Ureter (tissue), 1 donor: ENCODE measurements at places on chromosomes 12 and 14.

- DNase-seq = no peak
Observed at GRCh38 chr12:101909646-101910045, 32.3 kb downstream of the DRAM1 start.

GRCh38 chr14:32697704-32698103 lies 241.0 kb upstream of the NPAS3 start:
- no peak for DNase-seq

GRCh38 chr14:20468764-20469241 lies 403 bp upstream of the PNP start:
- DNase-seq = no peak

- DNase-seq = no peak
Observed at GRCh38 chr12:73892201-73892600, 645.4 kb upstream of the ATXN7L3B start.

GRCh38 chr12:122406701-122407164 lies 15.7 kb downstream of the CLIP1 start:
- DNase-seq = no peak

DNA sequence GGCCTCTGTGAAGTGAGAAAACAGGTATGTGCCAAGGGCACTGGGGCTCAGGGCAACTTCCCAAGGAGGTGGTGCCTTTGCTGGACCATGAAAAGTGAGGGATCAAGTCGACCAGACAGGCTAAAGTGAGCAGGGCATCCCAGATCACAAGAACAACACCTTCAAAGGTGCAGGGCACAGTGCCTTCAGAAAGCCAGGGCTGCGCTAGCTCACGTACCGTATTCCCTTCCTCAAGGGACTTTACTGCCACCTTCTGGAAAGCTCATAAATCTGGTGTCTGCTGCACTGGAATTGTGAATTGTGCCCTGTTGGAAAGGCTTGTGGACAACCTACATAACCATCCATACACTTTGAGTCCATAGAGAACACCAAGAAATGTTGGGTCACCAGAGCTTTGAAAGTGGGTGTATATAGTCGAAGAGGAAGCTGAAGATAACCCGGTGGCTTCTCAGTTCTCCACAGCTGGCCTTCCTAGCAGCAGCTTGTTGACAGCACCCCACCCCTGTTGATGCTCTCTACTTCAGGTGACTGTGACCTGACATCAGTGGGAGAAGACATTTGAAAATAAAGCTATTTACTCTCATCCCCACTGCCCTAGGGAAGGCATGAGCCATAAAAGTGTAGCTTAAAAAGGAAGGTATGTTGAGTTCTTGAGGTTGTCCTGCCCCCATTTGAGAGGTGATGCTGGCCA lies 24.5 kb downstream of the FIGNL2 start:
- no peak for DNase-seq

- no peak for DNase-seq
Observed at GRCh38 chr12:54191126-54191525, 2.3 kb upstream of the SMUG1 start.

DNA sequence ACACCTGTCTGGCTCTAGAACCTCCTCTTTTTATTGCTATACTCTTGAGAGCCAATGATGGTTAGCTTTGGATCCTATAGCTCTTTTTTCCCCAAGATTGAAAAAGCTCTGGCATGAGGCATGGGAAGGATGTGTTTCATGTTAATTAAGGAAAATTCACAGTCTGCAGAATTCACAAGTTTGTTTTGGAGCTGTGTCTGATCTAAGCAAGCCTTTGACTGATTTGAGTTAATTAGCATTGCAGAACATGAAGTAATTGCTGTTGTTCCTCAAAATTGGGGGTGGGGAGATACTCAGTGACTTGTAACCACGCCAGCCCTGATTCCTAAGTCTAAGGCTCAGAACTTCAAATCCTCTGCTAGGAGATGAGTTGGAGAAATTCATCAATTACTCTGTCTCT lies 205.0 kb downstream of the SUDS3 start:
- DNase-seq = no peak

DNA sequence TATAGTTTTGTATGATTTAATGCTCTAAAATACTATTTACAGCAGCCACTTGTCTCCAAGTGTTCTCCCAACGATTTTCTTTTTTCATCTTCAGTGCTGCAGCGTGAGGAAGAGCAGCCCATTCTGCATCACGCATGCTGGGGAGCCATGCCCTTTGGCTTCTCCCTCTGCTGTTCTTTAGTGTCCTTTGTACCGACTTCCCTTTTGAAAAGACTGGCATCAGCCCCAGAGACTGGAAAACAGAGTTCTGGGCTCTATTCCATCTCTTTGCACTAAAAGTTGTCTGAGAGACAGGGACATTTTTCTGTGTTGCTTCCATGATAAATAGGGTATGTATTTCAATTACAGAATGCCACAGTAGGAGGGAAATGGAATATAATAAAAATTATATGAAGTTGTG lies 105.1 kb downstream of the RERG start:
- DNase-seq = no peak

DNA sequence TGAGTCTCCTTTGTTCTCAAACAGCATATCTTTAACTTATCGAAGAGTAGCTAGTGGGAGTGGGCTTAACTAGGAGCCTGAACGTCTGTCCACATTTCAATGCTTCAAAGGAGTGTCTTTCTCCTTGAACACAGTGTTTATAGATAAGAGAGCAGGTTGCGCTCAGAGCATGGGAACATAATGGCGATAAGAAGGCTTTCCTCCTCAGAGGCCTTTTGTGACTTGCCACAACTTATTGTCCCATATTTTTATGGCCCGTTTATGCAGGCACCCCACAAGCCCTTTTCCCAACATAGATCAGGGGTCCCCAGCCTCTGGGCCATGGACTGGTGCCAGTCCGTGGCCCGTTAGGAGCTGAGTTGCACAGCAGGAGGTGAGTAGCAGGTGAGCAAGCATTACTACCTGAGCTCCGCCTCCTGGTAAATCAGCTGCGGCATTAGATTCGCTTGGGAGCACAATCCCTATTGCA lies 2.6 kb upstream of the DDX47 start:
- no peak for DNase-seq

- no peak for DNase-seq
Observed at GRCh38 chr14:99143126-99143525, 128.9 kb downstream of the BCL11B start.

DNA sequence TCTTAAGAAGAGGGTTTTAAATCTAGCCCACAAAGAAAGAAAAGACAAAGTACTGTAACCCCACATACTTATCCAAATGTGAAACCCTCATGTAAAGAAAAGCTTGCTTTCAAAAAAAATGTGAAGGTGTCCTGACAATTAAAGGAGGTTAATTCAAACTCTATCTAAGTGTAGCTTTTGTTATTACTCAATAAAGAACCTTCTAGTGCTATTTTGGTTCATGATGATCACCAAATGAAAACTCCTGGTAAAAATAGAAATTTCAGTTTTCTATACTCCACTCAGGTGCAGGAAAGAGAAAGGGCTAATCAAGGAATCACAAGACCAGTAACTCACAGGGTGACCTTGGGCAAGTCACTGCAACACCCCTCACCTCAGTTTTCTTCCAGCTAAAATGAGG lies 1.6 kb downstream of the STAB2 start:
- no peak for DNase-seq

DNA sequence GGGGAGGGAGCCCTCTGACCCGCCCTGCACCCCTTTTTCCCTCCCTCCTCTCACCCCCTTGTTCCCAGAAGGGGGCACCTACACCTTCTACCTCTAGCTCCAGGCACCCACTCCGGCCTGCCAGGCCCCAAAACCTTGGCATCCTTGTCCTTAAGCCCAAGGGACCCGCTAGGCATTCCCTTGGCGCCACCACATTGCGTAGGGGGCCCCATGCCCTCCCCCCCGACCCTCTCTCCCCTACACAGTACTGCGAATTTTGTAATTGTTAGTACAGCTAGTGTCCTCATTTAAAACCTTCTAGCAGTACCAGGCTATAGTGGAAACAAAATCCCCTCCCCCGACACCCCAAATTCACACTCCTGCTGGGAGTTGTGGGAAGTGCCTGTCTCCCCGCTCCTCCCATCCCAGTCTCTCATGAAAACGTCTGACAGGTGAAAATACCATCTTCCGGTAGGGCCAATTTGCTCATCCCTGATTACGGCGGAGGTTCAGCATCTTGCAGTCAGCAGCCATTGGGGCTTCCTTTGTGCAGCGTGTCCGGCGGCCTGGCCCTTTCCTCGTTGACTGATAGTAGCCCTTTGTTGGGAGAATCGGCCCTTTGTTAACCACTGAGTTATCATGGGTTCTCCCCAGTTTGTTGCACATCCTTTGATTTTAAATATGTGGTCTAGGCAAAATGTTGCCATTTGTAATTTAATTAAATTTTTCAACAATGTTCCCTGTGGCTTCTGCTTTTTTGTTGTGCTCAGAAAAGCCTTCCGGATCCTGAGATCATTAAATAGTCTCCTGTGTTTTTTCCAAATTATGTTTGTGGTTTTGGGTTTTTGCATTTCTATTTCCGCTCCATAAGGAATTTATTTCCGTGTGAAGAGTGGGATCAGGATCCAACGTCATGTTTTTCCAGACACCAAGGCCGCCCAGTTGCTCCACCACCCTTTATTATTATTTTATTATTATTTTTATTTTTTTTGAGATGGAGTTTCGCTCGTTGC lies 7.9 kb upstream of the CEP170B start:
- no peak for DNase-seq

- no peak for DNase-seq
Observed at GRCh38 chr12:109621211-109621694, 47.7 kb downstream of the MVK start.

GRCh38 chr14:79502136-79502750 lies 709.1 kb downstream of the DIO2 start:
- no peak for DNase-seq

DNA sequence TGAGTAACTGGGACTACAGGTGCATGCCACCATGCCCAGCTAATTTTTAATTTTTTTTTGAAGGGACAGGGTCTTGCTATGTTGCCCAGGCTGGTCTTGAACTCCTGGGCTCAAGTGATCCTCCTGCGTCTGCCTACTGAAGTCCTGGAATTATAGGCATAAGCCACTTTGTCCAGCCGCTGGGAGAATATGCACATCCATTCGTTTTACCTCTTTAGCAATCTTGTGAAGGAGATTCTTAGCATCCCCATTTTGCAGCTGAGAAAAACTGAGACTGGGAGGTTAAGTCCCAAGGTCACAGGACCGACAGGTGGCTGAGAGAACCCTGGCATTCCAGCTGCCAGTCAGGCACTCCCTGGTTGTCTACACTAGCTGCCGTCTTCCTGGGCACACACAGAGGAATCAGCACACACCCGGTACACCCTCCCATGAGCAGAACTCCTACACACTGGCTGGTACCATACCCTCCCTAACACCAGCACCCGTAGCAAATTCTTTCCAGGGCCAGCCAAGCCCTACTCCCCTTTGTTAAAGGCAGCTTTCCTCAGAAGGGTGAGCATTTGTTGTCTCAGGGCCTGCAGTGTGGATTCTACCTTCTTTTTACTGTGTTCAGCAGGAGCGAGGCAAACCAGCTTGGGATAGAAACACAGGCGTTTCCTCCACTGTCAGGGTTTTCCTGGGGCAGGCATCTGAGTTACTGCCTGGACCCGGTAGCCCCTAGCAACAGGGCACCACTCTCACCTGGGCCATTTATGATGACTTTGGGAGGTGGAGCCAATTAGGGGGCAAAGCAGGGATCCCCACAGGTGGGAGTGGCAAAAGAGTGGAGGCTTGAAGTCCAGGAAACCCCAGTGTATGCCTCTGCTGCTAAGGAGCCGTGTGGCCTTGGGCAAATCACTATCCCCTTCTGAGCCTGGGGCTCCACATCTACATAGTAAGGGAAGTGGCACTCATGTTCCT lies 70.2 kb downstream of the IRF2BPL start:
- DNase-seq = no peak

DNA sequence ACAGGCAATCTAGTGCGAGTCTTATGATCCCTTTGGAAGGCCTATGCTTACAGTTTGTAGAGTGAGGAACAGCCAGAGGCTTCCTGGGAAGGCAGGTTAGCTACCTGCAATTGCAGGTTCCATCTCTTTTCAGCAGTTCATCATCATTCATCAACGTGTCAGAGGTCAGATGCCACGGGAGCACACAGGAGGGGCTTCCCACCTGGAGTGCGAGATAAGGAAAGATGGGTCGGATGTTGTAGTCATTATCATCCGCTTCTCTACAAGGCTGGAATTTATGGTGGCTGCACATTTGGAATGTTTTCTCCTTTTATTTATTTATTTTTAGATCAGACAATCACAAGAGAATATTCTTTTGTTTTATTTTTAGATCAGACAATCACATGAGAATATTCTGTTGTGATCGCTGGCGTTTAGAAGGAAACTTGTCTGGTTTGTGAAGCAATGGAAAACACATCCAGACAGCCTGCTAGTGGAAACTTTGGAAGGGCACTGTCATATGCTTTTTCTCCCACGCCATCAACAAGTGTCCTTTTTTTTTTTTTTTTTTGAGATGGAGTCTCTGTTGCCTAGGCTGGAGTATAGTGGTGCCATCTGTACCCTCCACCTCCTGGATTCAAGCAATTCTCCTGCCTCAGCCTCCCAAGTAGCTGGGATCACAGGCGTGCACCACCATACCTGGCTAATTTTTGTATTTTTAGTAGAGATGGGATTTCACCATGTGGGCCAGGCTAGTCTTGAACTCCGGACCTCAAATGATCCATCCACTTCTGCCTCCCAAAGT lies 1.9 kb upstream of the BICD1 start:
- no peak for DNase-seq

- no peak for DNase-seq
Observed at GRCh38 chr14:55416866-55417265, 5.2 kb upstream of the ATG14 start.

DNA sequence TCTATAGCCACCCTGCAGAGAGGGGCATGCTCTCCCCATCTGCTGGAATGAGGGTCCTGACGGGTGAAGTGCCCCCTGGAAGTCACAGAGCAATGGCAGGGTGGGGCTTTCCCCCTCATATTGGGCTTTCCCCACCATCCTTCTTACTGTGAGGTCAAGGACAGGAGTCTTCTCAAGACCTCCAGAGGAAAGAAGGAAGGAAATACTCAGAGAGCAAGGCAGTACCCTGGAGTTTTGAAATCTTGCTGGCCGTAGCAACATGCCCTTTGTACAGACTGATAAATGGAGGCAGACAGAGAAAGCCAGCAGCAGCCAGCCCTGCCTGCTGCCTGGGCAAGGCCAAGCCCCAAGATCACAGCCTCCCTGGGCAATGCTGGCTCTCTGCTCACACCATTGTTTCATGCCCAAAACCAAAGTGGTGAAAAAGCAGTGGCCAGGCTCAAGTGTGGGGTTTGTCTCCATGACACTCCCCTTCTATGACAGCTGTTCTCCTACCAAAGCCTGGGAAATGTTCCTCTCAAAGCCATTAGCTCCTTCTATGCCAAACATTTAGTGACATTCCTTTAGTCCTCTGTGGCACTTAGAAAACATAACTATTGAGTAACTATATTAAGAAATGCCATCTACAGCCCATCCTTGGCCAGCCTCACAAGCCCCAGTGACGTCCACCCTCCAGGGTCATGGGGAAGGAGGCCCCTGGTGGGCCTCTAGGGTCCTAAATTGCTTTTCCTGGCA lies 13.2 kb upstream of the ITPK1 start:
- DNase-seq = no peak

GRCh38 chr14:96149131-96149530 lies 55.5 kb upstream of the BDKRB2 start:
- peak; percentile 25 for DNase-seq
